ENCODE measurements at places on chromosomes 2 and 18.

GRCh38 chr2:39266916-39267434 is 23.2 kb upstream of the CDKL4 start:
- DNase-seq: no peak

DNA sequence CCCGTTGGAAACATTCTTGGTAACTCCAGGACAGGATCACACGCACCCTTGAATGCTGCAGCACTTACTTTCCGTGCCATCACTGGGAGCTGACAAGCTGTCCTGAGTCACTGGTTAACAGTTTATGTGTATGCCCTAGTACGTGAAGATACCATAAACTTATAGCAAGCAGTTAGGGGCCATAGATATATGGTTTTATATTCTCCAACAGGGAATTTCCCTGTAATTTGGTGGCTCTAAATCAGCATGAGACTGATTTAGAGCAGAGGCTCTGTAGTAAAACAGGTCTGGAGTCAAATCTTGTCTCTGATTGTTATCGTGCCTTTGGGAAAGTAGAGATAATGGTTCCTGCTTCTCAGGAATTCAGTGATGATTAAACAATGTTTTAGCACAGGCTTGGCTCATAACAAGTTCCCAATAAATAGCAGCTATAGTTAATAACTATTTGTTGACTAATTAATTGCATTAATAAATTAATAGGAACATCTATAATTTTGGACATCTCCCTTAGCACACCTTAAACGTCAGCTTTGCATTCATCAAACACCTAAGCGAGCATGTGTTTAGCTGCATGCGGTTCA is 215.2 kb downstream of the VAPA start:
- no peak for DNase-seq

DNA sequence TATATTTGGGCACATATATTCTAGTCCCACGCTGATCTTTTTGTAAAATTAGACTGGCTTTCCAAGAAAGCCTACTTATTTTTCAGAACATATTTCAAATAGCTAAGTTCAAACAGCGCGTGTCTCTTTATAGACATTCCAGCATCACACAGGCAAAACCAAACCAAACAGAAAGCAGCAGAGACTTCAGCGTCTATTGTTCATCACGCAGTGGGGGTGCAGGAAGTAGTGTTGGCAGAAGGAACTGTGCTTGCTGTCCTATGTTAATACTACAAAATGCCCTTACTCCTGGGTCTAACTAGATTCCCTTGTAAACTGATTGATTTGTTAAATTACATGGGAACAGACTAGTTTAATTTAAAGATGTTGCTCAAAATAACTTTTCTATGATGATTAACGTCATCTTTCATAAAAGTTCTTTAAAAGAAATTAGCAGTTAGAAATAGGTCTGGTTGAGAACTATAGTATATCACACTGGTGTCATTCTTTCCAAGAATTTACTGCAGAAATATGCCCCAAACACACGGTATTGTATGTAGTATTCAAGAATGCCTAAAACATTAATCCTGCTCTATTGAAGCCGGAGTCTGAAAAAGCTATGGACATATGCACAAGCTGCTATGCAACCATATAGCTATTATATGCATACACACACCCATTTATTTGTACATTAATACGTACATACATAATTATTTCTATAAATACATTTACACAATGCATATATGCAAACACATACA is 436.3 kb downstream of the CBLN2 start:
- DNase-seq: no peak

DNA sequence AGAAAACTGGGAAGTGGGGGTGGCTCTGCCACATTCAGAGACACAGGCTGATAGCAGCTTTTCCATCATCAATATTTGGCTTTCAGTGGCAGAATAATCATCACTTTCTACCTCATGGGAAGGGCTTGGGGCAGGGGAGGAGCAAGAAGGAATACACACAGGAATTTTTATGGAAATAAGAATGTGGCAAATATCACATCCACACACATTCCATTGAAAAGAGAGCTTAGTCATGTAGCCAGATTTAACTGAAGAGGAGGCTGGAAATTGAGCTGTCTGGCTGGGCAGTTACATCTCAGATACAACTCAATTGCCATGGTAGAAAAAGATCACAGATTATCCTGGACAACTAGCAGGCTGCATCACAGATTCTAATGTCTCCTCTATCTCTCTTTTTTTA is 1474.0 kb upstream of the ACVR2A start:
- no peak for DNase-seq

DNA sequence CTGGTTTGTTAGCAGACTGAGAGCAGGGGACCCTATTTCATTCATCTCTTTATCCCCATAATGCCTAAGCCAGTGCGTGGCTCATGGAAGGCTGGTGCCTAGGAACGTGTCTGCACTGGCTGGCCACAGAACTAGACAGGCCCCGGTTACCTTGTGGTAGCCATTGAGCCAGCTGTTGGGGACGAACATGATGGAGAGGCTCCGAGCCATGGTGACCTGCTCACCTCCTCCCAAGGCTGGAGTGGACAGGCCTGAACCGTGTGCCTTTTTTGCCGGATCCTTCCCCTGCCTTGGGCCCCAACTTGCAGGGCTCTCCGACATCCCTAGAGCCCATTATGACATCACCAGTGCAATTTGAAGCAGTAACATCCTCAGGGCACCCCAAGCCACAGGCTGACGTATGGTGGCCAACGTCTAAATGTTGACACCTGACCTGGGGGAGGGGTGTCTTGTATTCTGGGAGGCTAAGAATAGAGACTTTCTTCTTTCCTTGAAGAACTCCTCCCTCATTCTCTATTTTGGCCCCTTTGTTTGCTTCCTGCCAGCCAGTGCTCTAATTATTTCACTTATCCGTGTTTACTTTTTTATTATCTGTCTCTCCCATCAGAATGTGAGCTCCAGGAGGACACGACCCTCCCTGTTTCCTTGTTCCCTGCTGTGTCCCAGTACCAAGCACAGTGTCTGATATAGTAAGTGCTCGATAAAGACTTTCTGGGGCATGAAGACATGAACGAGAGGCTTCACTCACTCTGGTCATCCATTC is 12.2 kb upstream of the DNPEP start:
- DNase-seq: no peak

DNA sequence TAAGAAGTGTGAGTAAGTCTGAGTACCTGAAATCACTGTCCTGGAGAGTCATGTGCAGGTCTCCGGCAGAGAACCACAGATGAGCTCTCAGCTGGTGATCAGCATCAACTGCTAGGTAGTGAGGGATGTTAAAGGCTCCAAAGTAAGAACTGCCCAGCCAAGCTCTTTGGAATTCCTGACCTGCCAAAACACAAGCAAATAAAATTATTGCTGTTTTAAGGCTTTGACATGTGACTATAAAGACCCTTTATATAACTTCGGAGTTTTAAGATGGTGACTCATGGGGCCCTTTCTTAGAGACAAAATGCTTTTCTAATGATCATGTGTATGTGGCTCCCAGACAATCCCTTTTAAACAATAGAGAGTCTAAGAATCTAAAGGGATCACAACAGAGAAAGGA is 855.7 kb downstream of the TRIB2 start:
- DNase-seq: no peak

DNA sequence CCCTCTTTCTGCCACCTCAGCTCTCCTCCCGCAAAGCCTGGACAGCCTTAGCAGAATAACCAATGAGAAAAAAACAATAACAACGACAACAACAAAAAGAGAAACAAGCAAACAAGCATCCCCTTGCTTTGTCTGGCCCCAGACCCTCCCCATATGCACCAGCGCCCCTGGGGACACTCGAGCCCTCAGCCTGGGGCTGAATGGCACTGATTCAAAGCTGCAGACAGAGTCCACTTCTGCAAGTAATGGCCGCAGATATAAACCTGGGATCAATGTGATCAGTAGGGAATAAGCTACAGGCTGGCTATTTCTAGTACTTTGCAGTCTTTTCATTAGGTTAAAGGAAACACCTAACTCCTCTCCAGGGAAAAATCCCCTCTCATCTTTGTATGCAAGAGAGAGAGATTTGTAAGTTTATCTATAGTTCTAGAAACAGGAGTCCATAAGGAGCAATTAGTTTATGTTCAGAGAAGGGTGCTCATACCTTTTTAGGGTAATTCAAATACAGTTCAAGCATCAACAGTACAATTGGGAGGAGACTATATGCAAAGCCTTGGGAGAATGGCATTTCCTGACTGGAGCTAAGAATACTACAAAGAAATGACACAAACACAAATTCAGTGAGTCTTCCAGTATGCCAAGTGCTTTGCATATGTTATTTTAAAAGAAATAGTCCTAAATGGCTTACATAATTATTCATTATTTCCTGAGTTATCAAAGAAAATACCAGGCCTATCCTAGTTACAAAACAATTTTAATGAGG is 122.3 kb upstream of the DDX18 start:
- DNase-seq: no peak

DNA sequence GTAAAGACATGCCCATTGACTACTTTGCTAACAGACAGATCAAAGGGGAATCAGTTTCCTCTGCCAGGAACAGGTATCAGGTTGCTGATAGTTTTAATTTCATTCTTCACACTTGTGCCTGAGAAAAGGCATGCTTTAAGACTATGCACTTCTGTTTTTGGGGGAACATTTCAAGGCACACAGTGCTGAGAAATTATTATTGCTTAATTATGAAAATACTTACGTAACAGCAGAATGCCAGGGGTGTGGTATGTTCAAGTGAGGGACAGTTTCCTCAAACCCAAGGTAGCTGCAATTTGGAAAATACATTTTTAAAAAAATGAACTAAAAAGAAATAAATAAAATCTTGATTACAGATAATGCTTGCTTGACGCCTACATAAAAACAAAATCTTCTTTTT is 1746.1 kb upstream of the PIK3C3 start:
- DNase-seq: no peak

DNA sequence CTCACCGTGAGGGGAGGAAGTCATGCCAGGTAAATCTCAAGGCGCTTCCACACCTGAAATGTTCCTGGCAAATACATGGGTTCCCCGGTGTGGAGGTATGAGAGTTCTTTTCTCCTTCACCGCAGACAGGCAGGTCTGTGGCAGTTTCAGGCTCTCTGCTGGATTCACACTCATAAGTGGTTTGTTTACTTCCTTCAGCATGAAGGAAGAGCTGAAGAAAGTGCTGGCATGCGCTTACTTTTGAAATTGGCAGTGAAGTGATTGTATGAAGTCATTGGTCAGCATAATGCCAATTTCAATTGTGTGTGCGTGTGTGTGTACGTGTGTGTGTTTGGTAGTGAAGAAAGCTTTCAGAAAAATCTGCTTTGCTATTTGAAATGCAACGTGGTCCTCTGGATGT is 43.4 kb downstream of the RNF144A start:
- DNase-seq: no peak

DNA sequence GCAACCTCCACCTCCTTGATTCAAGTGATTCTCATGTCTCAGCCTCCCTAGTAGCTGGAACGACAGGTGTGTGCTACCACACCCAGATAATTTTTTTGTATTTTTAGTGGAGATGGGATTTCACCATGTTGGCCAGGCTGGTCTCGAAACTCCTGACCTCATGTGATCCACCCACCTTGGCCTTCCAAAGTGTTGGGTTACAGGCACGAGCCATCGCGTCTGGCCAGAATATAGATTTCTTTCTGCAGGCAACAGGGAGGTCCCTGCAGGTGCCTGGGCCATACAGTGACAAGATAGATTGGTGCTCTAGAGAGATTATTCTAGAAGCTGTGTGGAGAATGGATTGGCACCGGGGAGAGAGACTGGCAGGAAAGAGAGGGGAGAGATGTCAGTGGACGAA is 13.3 kb downstream of the PLCD4 start:
- DNase-seq: no peak

DNA sequence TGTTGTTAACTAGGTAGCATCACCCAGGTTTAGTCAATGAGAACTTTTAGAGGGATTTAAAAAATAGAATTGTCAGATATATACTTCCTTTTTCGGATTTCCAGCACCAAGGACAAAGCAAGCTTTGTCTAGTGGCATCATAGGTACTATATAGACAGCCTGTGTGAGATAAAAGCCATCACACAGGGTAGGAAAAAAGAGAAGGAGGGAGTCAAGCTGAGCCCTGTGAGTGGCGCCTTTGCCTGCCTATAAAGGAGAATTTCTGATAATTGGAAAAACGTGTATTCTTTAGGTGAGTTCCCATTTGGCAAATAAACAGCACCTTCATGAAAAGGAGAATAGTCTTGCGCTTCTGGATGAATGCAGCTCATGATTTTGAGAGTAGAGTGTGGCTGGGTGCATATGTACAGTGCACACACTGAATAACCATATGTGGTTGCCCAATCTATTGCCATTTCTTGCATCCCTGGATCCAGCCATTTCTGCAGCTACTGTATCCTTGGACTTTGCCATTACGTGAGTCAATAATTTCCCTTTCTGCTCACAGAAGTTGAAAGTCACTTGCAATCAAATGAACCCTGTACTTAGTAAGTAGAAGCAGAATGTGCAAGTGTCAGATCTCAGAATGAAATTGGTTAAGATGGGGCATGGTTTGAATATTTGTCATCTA is 559.9 kb upstream of the MEX3C start:
- DNase-seq: no peak

- DNase-seq: no peak
Observed at GRCh38 chr2:137644731-137645130, 319.5 kb upstream of the HNMT start.

DNA sequence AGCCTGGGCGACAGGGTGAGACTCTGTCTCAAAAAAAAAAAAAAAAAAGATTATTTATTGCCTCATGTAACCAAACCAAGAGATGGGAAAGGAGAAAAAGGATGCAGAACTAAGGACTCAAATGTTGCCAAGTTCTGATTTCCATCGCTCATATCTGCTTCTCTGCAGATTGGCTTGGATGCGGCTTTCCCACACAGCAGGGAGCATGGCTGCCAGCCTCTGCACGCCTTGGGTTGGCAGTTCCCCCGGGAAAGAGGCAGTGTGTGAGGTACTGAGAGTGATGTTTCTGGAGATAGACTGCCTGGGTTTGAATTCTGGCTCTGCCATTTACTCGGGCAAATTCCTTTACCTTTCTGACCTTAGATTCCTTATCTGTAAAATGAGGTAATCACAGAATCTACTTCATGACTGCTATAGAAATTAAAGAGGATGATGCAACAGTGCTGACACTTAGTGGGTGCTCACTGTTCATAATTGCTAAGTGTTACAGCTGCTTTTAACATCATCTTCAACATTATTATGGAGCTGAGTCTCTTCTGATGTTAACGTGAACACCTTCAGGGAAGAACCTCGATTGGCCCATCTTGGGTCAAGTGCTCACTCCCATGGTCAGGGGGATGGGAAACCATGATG is 68.8 kb downstream of the ACAA2 start:
- DNase-seq: no peak

DNA sequence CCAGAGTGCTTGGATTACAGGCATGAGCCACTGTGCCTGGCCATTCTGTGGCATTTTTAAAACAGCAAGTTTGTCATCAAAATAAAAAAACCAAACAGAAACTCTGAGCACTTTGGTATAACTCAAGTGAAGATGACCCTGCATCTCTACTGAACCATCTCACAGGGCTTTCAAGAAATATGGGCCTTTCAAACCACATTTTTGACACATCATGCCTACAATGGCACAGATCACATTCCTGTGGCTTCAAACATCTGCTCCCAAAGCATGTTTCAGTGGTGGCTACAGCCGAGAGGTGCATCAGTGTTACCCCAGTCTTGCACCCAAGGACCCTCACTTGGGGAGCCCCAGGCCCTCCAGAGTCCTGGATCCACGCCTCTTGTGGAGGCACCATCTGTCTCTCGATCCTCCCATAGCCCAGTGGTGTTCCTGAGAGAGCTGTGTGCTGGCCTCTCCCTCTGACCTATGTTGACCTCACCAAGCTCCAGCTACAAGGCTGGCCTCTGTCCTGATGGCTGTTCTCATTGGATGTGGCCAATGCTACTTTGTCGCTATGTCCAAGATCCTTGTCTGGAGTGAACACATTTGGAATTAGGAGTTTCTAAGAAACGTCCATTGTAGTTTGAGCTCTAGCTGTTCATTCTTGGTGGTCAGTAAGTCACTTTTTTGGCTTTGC is 55.2 kb upstream of the RALBP1 start:
- DNase-seq: no peak

GRCh38 chr2:102784940-102785339 is 23.1 kb downstream of the TMEM182 start:
- DNase-seq: no peak

Measured in amniotic stem cell (primary cell).